ENCODE measurements at places on chromosomes 1 and 21. TPM values are rescaled to one million over a fixed set of nuclear protein-coding genes. Genes with fewer than 3 reads are reported as not detected.

Gene TDRD5
- total RNA-seq = not detected

Gene PDC
- total RNA-seq = not detected

Gene CDK18
- total RNA-seq = 0.94 TPM

Gene PRRX1
- 3.6 TPM for total RNA-seq

Gene WNT9A
- total RNA-seq = 1.3 TPM

Gene PLEKHA6
- total RNA-seq = 2.9 TPM

Gene OR2L8
- not detected for total RNA-seq

Gene PGLYRP3
- not detected for total RNA-seq

Gene EPHA2
- total RNA-seq = 110 TPM

Gene CIART
- total RNA-seq = 0.54 TPM

Gene DMRTA2
- total RNA-seq = not detected

Gene KIRREL1
- 49.6 TPM for total RNA-seq

Gene AMY1B
- not detected for total RNA-seq

Measured in endothelial cell of coronary artery (primary cell).